ENCODE measurements at places on chromosomes 7 and 10.

GRCh38 chr10:75980419-75981002 is 549.1 kb downstream of the LRMDA start:
- no peak for DNase-seq

DNA sequence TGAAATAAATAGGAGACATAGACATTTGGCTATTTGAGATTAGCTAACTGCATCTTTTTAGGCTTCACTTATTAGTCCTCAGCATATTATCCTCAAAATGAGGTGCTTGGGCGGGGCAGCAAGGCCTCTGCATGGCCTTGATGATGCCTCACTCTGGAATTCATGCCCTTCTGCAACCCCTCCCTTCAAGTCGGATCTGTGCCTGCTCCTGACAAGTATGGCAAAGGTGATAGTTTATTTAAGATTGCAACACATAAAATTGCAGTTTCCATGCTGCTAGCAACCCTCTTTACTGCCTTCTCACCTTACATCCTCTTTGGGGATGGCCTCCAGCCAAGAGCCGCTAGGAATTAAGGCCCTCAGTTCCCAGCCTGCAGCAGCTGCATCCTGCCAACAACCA is 241.3 kb upstream of the ADARB2 start:
- no peak for DNase-seq

- no peak for DNase-seq
These were observed 45.6 kb downstream of the ELAPOR2 start for GRCh38 chr7:87013840-87014190.

DNA sequence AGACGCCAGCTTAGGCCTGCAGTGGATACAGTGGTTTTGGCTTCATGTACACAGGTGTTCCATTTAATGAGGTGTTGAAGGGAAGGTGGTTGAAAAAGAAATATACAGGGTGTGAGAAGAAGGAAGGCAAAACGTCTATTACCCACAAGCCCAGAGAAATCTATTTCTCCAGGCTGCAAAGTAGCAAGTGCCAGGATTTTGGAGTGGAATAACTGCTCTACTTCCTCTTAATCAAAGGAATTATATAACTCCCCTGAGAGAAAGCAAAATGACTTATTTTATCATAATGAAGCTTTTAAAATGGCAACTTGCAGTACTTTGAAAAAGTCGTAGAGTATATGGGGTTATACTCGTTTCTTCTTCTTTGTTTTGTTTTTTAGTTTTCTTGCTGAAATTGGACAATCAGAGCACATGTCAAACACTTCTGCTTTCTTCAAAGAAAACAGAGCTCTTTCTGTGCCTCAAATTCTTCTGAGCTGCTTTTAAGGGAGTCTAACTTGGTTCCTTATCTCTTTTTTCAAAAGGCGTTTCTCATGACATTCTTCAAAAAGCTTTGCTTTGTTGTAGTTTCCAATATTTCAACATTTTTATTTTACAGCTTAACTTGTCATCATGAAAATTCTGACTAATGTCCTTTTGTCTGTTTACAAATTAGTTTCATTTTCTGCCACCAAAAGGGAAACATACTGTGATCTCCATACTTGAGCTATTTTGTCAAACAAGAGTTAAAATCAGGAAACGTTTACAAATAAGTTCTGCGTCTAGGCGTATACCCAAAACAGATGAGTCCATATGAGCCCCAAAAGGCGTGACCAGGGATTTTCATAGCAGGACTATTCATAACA is 289.7 kb downstream of the FRMD4A start:
- no peak for DNase-seq

GRCh38 chr7:133344275-133344674 is 91.4 kb downstream of the EXOC4 start:
- no peak for DNase-seq

GRCh38 chr10:77669892-77670291 is 32.3 kb upstream of the KCNMA1 start:
- no peak for DNase-seq

DNA sequence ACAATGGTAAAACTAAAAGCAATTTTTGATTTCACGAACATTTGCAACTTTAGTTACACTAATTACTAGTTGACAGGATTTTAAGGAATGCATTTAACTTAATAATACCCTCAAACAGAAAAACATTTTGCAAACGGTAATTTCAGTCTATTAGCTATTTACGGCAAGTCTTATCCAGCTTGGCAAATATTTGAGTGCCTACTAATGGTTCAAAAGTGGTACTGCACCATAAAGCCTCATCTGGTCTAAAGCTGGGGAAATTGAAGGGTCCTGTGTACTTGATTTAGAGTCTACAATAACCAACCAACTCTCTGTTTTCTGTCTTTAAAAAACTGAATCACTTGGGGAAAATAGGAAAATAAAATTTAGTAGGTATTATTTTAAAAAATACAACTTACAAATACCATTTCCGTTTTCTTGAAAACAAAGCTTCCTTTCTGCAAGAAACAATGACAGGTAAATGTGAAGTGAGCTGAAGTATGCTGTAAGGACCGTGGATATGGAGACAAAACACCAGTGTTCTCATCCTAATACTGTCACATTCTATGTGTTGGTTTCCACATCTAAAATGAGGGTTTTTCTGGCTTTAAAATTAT is 142.3 kb downstream of the VPS50 start:
- no peak for DNase-seq

GRCh38 chr10:32943395-32943794 is 14.6 kb downstream of the ITGB1 start:
- DNase-seq, result no peak

DNA sequence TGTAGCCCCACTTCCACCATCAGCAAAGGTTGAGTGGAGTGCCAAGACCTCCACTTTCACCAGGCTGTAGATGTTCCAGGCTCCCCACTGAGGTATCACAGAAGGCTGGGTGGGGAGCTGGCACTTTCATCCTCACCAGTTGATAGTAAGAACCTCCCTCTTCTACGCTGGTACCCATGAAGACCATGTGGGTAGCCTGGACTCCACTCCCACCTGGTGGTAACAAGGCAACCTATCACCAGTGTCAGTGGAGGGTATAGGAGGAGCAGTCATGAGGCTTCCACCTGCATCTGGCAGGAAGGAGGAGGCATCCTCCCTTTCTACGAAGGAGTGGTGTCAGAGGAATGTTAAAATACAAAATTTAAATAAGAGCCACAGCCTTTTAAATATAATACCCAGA is 4.4 kb downstream of the SMIM30 start:
- no peak for DNase-seq

DNA sequence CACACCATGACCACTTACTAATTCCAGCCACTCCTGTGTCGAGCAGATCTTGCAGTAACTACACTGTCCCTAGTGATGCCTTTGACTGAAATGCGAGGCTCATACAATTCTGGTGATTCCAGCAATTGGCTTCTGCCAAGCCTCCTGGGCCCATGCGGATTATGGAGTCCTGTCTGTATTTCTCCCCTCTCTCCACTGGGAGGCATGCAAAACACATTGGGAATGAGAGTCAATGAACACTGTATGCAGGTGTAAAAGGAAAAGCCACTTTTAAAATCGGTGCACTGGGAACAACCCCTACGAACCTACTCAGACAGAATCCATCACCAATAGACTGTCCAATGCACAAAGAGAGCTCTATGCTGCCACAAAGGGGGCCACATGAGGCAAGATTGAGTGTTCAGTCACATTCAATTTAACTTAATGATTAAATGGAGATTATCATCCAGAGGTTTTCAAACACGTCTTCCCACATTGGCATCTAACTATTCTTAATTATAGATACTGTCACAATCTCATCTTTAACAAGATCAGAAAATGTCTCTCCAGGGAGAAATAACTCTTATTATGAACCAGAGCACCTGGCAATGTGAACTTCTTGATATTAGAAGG is 550.6 kb downstream of the GLRX3 start:
- no peak for DNase-seq

DNA sequence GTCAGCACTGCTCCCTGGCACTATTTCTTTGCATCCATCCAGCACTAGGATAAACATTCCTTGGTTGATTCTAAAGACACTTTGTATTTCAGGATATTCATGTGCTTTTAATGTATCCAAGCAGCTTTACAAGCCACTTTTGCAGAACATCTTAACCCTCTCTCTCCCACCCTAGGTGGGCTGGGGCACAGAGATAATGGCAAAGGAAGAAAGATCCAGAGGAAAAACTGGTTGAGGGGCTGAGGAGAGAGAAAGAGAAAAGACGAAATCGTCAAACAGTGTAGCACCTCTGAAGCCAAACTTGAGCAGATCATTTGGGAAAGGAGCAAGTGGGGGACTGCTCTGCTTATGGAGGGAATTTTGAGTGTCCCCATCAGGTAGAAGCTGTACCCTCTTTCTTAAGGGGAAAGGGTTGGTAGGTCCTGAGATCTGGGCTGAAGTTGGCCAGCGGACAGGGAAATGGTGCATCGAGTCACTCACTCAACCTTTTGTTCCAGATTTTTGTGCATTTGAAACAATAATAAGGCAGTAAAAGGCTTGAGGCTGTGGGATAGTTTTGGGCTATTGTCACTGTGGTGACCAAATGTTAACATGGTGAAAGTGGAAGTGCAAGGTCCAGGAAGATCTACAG is 4.2 kb upstream of the HOXA13 start:
- DNase-seq, result no peak

- DNase-seq, result no peak
These were observed 111.9 kb downstream of the USP6NL start for GRCh38 chr10:11499425-11500071.

DNA sequence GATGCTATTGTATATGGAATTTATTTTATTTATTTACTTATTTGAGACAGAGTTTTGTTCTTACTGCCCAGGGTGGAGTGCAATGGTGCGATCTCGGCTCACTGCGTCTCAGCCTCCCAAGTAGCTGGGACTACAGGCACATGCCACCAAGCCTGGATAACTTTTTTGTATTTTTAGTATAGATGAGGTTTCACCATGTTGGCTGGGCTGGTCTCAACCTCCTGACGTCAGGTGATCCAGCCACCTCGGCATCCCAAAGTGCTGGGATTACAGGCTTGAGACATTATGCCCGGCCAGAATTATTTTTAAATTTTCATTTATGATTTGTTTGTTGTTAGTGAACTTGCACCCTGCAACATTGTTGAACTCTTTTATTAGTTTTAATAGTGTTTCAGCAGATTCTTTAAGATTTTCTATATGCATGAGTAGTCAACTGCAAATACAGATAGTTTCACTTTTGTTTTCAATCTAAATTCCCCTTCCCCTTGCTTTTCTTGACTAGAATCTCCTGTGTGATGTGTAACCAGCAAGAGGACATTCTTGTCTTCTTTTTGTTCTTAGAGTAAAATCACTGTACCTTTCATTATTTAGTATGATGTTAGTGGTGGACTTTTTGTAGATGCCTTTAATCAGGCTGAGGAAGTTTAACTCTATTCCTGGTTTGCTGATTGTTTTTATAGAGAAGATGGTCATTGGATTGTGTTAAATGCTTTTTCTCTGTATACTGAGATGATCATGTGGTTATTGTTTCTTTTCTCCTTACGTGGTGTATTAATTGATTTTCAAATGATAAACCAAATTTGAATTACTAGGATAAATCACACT is 27.8 kb downstream of the ZNF33A start:
- no peak for DNase-seq

DNA sequence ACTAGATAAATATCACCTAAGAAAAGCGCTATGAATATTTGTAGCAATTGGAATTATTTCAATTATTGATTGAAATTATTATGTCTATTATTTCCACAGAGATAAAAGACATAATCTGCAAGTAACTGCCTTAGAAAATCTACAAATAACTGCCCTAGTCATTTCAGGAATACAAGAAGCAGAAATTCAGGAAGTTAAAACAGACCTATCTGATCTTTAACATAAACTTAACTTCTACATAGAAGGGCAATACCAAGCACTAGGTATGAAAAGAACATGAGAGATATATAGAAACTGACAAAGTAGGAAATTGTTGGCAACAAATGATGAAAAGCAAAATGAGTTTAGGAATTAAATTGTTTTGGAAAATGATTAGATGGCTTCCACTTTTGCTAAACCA is 31.8 kb upstream of the AKR1B10 start:
- DNase-seq, result no peak

GRCh38 chr10:81877596-81877995 is 2.6 kb downstream of the NRG3 start:
- no peak for DNase-seq

GRCh38 chr7:55723621-55723941 is 139.0 kb downstream of the SEPTIN14 start:
- no peak for DNase-seq

- DNase-seq, result no peak
These were observed 46.2 kb downstream of the BMPR1A start for GRCh38 chr10:86802473-86803108.

- DNase-seq, result no peak
These were observed 1.1 kb upstream of the TNS3 start for GRCh38 chr7:47582764-47583738.

DNA sequence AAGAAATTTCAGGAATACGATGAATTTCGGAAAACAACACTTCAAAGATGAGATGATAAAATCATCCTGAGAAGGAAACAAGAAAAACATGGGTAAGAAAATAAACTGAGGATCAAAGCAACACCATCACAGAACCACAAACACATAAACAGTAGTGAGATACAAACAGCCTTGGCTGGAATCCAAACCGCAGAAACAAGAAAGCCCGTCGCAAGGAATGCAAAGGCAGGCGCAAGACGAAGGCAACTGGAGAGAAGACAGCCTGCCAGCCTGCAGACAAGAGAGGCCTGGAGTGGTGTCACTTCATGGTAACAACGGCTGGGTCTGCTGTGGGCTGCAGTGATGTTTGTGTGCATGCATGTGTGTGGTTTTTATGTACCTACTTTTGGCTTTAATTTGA is 61.8 kb upstream of the DRGX start:
- DNase-seq, result no peak

GRCh38 chr7:114969096-114969495 is 47.2 kb downstream of the MDFIC start:
- no peak for DNase-seq

- no peak for DNase-seq
These were observed 55.0 kb downstream of the LRRC17 start for GRCh38 chr7:102967798-102968197.

DNA sequence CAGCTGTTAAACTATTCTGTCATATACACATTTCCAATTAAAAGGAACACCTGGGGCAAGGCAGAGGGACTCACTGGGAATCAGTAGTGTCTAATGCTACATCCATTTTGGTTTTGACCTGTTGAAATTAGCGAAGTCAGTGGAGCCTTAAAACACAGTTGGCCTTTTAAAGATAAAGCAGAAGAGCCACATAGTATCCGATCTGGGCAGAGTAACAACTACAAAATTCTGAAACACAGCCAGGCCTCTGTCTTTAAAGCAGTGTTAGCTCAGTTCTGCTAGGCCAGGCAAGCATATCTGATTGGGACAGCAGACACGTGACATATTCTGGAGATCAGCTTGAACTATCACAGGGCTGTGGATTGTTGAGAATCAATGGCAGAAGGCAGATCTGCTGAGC is 117.5 kb upstream of the WNT16 start:
- DNase-seq, result no peak

- no peak for DNase-seq
These were observed 1.3 kb upstream of the ZCCHC24 start for GRCh38 chr10:79446758-79447084.

DNA sequence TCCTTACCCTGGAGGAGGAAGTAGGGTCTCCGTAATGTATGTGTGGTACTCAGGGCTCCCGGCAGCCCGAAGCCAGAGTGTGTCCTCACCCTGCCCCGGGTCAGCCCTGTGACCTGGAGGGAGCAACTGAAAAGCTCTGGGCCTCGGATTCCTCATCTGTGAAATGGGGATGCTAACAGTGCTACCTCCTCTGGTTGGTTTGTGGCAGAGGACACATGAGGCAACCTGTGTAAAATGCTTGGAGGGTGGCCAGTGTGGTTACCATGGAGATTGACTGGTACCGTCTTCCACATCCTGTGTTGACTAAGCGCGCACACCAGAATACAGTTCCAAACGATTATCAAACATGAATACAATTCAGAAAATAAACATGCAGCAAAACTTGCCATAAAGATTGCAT is 163.8 kb upstream of the KLF6 start:
- peak; percentile 53 for DNase-seq

GRCh38 chr7:155410431-155410830 is 47.5 kb upstream of the EN2 start:
- no peak for DNase-seq

Measured in stimulated activated CD8-positive, alpha-beta memory T cell treated with anti-CD3 and anti-CD28 coated beads, Interleukin-7, amount 100 ng/mL, for 1 hour (primary cell).